Colonic mucosa (tissue), 4 donors: ENCODE measurements at places on chromosomes 1 and 21.
A peak's percentile ranks its signal among the peaks of the same experiment; 100 is the strongest.

DNA sequence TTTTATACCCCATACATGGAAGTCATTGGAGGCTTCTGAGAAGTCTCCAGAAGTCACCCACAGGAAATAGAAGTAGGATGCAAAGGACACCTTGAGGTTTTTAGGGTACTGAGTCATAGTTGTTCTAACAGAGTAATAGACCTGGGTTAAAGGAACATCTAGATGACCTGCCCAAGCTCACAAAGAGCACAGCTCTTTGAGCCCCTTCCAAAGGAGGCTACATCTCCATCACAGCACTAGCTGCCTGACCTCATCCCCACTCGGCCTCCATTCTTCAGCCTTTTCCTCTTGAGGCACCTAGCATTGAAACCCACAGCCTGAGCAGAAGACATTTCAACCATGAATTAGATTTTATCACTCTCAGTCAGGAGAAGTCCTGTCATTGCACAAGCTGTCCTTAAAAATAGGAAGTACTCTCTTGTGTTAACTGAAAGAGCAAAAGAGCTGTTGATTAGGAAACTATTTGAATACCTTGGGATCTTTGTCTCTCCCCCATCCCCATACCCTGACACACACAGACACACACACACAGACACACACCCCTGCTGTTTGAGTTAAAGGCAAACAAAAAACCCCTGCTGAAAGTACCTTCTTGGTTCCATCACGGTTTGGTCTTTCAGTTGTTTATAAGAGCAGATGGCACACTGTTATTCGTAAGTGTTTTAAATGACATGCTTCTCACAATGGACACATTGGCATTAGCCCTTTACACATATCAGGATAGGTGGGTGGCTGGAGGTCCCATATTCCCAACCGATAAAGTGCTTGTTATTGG is 22.2 kb downstream of the MKNK1 start:
- peaks cover 6% of the 10 kb centered on the region for H3K36me3 ChIP-seq
- no peak overlapping the region for H3K27ac ChIP-seq
- H3K4me1 ChIP-seq, result no peaks in the 10 kb centered on the region
- H3K27me3 ChIP-seq, result no peaks in the 10 kb centered on the region
- no peak overlapping the region for H3K4me3 ChIP-seq

DNA sequence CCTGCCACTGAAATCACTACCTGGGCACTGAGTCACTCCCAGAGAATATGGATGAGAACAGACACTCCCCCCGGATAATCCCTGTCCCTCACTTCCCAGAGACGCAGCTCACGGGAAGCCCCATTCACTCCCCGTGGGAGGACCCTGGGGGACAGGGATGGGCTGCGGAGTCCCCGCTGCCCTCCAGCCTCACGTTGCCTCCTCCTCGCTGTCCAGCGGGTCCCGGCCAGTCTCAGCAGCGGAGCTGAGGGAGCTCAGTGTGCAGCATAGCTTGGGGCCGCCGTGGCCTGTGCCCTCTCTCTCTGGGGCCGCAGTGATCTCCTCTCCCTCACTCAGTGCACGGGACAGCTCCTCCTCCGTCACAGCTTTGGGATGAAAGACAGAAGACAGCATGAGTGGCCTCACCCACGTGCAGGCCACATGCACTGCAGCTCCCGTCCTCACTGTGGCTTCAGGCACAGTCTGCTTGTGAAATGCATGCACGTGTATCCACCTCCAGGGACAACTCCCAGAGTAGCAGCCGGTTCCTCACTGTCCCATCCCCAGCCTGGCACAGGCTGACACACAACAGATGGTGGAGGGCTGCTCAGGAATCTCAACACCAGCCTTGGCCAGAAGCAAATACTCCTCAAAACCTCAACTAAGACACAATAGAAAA is 7.4 kb downstream of the CFAP410 start:
- no peak overlapping the region for H3K4me3 ChIP-seq
- H3K4me1 ChIP-seq, result no peaks in the 10 kb centered on the region
- H3K27ac ChIP-seq, result no peak overlapping the region
- H3K36me3 ChIP-seq, result no peaks in the 10 kb centered on the region
- H3K27me3 ChIP-seq, result no peaks in the 10 kb centered on the region

- H3K36me3 ChIP-seq, result no peaks in the 10 kb centered on the region
- H3K27me3 ChIP-seq, result no peaks in the 10 kb centered on the region
- H3K27ac ChIP-seq, result no peak overlapping the region
- peak; percentile 33 for DNase-seq
- H3K4me3 ChIP-seq, result no peak overlapping the region
Measured at GRCh38 chr1:102191723-102192122, 195.0 kb upstream of the OLFM3 start.

DNA sequence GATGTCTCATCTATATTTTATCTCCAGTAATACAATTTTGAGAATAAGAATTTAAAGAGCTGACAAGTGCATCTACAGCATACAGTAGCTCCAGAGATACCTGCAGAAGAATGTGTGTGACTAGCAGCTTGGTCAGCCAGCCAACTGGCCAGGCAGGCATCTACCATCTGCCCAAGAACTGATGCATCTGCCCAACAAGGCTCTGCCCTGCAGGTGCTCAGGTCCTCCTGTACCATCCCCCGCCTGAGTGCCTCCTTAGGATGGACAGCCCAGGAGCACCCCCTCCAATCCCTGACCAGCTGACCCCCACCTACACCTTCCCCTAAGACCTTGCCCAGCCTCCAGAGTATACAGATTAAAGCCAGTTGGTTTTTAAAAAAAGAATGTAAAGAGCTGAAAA is 30.3 kb downstream of the TMEM69 start:
- peaks cover 5% of the 10 kb centered on the region for H3K36me3 ChIP-seq
- H3K4me1 ChIP-seq, result no peaks in the 10 kb centered on the region
- no peaks in the 10 kb centered on the region for H3K27me3 ChIP-seq

- H3K36me3 ChIP-seq, result no peaks in the 10 kb centered on the region
- peak; percentile 97 for DNase-seq
- H3K4me3 ChIP-seq, result peak within 1 kb of the TSS; percentile 71
- no peaks in the 10 kb centered on the region for H3K4me1 ChIP-seq
Measured at GRCh38 chr1:11735854-11736745, at the start of gene AGTRAP. AGTRAP (plus strand) TSS chr1:11736136; CDS start chr1:11736209, 73 bp downstream.

DNA sequence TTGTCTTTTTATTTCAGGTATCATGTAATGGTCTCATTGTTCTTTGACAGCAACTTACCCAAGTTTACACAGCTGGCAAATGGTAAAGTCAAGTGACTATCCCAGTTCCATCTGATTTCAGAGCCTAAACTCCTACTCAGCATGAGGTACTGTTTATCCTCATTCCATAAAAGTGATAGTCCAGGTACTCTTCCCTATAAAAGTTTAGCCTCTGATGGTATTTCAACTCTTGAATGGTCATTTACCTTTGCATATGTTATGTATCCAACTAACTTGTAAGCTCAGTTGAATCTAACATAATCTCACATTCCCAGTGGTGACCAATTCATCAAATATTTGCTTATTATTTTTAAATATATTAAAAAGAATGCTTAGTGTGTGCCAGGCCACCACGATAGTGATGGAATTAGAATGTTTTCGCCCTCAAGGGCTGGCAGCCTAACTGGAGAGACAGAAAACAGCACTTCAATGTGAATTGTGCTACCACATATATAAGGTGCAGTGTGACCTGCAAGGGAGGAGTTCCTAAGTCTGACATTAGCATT is 307.1 kb downstream of the CTH start:
- H3K36me3 ChIP-seq, result no peaks in the 10 kb centered on the region
- H3K4me1 ChIP-seq, result no peaks in the 10 kb centered on the region
- DNase-seq, result no peak
- no peak overlapping the region for H3K27ac ChIP-seq
- H3K27me3 ChIP-seq, result no peaks in the 10 kb centered on the region

DNA sequence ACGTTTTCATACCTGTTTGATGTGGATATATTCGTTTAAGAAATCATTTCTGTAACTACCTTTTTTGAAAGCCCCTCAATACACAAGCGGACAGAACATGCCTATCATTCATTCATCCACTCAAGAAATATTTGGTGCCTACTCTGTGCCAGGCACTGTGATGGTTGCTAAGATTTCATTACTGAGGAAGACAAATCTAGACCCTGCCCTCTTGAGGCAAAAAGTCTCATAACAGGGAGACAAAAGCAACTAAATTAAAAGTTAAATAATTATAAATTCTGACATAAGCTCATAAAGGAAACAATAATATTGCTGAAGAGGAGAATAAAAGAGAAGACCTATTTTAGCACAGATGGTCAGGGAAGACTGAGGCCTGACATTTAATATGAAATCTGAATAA is 203.5 kb upstream of the ZNHIT6 start:
- H3K27ac ChIP-seq, result no peak overlapping the region
- DNase-seq, result no peak
- no peaks in the 10 kb centered on the region for H3K36me3 ChIP-seq

DNA sequence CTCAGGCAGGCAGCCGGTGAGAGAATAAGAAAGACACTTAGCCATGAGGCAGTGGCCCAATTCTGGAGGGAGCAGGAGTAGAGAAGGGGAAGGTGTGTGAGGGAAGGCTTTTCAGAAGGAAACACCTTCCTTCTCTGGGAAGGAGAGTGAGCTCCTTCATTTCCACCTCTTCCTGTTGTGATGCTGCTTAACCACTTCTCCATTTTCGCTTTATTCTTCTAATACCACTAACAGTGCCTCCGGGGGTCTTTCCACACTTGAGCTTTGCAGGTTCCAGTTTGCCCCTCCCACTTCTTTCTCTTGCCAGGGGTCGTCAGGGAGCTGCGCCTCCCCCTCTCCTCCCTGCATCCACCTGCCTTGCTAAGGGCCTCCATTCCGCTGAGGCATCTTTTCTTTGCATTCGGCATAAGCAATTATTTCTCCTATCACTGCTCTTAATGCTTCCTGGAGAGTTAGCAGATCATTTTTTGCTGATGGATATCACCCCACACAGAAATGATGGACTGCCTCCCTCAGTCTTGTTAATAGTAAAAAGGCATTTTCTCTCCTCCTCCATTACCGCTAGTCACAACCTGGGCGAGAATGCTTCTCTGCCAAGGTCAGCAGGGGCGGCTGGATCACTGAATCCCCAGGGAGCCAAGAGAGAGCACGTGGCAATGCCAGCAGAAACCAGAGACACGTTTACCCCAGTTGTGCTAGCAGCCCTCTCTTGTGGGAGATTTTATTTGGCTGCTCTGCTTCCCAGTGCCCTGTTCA is 74.8 kb downstream of the ELAVL4 start:
- H3K4me3 ChIP-seq, result no peak overlapping the region
- no peaks in the 10 kb centered on the region for H3K27me3 ChIP-seq
- no peak overlapping the region for H3K27ac ChIP-seq

DNA sequence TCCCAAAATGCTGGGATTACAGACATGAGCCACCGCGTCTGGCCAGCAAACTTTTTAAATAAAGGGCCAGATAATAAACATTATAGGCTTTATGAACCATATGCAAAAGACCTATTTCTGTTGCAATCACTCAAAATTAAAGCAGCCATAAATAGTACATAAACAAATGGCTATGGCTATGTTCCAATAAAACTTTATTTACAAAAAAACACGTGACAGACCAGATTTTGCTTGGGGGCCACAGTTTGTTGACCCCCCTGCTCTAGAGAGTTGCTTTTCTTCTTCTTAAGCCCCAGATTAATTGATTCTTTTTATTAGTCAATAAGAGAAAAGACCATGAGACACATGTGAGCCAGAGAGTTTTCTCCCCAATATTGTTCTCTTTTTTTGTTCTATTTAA is 138.3 kb downstream of the MACF1 start:
- no peaks in the 10 kb centered on the region for H3K27me3 ChIP-seq
- no peak overlapping the region for H3K4me3 ChIP-seq
- no peak for DNase-seq
- no peaks in the 10 kb centered on the region for H3K4me1 ChIP-seq
- peaks cover 6% of the 10 kb centered on the region for H3K36me3 ChIP-seq
- no peak overlapping the region for H3K27ac ChIP-seq
